ENCODE measurements at places on chromosomes 12 and 14.

DNA sequence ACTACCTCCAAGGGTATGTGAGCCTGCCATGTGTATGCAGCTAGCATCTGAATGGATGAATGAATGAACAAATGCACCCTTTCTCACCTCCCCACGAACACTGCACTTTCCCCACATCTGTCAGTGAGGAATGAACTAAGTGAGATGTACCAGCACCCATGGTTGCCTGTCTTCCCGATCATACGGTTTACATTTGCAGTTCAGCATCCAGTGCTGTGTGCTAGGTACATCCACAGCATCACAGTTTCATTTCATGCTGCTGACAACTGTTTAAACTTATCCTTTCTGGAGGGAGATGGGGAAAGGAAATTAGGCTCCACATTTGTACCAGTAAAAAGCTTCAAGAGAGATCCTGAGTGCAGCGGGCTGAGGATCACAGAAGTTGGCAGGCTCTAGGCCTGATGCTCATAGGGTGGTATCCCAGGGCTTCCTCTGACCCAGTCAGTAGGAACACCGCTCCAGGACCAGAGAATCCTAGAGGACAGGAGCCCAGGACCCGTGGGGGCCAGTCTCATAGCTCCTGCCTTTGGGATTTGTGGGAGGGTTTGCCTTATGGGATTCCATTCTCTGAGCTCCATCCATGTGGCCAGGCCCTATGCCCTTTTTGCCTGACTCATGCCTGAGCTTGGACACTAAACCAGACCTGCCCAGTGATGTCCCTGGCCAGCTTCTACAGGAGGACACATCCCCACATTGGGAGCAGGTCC, 294.5 kb downstream of the CACNA1C start:
- no peak for DNase-seq

DNA sequence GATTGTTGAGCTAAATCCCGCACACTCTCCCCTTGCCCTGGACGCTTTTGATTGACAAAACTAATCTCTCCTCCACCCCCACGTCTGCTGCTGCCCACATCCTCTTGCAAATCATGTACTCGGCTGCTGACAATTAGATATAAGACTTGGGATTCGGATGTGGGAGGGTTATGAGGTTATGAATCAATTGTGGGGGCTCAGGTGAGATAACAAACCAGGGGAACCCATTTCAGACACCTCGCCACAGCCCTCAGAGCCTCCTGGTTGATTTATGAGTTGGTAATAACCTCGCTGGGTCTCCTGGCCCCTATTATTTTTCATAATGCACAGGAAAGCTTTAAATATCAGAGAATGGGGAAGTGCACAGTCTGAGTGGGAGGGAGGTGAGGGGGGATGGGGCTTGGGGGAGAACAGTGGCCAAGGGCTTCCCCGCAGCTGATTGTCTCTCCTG, 449.9 kb downstream of the DPF3 start:
- peak; percentile 18 for DNase-seq

DNA sequence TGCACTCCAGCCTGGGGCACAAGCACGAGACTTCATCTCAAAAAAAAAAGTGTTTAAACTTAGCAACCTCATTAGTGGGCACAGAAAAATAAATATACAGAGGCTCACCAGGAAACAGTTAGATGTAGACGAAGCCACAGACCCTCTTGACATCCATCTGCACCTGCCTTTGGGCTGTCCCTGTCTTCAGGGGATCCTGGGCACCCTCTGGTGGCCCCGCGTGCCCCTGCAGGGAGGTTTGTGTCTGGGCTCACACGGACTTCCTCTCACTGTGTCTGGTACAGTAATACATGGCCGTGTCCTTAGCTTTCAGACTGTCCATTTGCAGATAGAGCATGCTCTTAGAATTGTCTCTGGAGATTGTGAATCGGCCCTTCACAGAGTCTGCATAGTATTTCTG, 916.5 kb downstream of the TMEM121 start:
- peak; percentile 25 for DNase-seq

- no peak for DNase-seq
Measured at GRCh38 chr14:106378191-106378590, 851.8 kb downstream of the TMEM121 start.

DNA sequence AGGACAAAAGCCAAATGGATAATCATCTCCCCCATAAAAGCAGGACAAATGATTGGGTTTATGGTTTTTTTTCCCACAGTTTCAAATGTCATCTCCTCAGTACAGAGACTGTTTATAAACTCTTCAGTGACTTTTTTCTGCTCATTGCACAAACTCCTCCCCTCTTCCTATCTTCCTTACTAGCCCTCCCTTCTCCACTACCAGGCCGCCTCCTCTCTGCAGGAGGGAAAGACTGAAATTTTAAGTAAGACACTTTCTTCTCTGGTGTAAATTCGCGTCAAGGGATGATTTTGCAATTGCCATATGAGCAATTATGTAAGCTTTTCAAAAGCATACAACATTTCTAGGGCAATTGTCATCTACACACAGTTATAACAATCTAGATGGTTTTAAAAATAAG, 37.0 kb downstream of the BTG1 start:
- no peak for DNase-seq

DNA sequence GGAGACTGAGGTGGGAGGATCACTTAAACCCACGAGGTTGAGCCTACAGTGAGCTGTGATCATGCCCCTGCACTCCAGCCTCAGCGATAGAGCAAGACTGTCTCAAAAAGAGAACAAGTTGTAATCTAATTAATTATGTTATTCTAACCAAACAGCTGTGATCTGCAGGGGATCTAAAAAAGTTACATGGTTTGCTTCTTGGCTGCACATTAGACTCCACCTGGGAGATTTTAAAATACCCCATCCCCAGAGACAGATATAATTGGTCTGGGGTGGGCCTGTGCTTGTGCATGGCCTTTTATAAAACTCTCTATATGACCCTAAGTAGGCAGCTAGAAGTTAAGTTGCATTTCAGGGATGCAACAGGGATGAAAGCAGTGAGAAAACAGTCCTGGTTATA, 76.7 kb downstream of the SCAF11 start:
- DNase-seq = no peak

DNA sequence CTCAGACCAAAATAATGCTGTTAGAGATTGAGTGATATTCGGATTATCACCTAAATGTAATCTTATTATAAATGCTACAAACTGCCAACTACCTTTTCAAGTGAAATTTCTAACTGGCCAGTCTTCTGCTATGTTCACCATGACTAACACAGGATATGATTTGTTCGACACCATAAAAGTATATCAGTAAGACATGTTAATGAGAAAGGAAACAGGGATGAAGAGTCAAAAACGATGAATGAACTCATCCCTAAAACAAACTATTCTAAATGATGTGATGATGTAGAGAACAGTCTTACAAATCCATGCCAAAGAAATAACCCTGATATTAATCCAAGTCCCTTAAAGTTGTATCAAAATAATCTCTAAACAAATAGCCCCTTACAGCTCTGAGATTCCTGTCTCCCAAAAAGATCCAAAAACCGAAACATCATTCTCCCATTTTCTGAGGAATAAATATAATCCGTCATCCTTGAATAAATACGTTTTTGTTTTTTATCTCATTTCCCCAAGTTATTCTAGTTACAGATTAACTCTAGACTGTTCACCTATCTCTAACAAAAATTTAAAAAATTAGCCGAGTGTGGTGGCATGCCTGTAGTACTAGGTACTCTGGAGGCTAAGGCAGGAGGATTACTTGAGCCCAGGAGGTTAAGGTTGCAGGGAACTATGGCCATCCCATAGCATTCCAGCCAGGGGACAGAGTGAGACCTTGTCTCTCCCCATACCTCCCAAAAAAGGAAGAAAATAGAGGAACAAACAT, 9.1 kb downstream of the SCAF11 start:
- DNase-seq = no peak

GRCh38 chr12:95004610-95005009, 1.1 kb upstream of the NDUFA12 start:
- no peak for DNase-seq

DNA sequence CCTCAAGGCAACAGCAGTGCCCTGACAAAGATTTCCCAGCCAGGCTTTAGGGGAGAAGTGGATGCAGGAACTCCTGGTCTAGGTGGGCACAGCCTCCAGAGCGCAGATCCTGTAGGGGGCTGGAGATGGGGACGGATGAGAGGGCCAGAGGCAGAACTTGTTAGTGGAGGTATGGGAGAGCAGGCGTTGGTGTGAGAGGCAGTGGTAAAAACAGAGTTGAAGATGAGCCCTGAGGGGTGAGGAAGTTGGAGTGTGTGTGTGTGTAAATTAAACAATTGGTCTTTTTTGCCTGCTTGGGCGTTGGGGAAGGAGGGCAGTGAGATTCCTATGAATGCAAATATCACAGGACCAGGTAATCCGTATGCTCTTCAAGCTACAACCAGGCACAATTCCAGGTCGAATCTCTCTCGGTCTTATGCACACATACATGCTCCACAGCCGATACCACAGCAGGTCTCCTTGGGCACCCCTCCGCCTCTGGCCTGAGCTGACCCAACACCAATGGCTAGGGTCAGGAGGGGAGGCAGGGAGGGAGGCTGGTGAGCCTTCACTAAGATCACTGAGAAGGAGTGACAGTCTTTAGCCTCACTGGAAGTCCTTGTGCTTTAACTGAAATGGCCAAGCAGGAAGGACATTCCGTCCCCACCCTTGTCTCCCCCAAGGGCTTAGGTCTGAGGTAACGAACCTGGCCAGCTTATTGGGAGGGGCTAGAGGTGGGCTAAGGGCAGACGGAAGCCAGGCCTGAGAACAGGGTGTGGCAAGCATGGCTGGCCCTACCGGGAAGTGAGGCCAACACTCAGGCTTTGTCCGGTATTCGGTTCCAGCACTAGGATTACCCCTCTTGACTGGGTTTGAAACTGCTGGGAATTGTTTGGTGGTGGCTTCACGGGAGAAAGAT, 1.5 kb upstream of the KRT7 start:
- DNase-seq = no peak

GRCh38 chr12:93526786-93527428, 45.6 kb upstream of the SOCS2 start:
- DNase-seq = no peak

DNA sequence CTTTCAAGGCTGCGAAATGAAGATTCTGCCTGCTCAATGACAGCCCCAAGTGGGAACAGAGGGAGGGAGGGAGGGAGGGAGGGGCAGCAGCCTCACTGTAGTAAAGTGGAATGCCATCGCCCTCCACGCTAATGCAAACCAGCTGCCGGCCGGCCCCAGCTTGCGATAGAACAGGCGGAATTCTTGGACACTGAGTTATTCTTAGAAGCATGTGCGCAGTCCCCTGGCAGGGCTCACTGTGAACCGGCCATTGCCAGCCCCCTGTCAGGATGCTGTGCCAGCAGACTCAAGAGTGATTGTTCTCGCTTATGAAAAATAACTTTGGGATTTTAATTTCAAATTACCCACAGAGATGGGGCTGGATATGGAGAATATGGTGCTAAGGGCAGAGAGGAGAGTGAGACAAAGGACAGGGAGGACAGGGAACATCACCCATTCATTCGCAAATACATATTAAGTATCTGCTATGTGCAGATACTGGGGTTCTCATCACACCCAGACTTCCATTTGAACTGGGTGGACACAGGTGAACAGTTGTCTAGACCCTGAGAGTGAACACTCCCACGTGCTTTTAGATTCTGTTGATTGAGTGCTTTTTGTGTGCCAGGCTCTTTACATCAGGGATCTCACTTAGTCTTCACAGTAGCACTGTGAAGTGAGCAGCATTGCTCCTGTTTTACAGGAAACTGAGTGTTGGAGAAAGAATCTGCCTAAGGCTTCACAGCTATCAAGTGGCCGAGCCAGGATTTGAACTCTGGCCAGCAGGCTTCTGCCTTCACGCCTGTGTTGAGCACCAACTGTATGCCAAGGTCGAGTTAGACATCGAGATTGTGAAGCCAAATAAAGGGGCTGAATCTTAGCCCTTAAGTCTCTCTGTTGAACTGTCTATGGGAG, 192.9 kb downstream of the C12orf75 start:
- DNase-seq = no peak

DNA sequence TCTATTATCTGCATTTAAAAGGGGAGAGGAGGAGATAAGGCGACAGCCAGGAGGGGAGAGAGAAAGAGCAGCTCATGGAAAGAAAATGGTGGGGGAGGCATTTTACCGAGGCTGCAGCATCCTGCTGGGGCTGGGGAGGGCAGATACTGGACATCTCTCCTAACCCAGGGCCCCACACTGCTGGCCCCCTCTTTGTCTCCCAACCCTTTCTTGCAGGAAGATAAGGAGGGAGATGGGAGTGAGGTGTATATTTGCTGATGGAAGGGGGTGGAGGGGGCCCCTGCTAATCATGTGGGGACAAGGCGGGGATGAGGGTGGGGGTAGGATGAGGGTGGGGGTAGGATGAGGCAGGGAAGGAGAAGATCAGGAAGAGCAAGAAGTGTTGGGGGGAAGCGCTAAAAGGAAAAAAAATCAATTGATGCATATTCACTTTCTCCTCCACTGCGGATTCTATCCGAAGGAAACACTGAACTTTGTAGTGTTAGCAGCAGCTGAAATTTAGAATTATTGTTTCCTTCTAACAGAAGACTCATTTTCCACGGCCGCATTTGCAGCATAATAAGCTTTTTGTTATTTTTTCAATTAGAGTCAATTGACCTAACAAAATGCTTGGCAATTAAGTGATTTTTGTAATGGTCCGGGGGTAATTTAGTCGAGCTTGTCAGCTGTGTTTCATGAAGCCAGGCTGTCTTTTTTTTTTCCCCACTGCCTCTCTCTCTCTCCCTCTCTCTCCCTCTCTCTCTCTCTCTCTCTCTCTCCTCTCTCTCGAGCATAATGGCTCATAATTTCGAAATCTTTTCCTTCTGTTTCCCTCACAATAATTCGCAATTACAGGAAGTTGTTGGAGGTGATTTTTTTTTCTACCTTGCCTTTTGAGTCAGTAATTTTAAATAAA, 1134.6 kb downstream of the BCL11B start:
- no peak for DNase-seq

DNA sequence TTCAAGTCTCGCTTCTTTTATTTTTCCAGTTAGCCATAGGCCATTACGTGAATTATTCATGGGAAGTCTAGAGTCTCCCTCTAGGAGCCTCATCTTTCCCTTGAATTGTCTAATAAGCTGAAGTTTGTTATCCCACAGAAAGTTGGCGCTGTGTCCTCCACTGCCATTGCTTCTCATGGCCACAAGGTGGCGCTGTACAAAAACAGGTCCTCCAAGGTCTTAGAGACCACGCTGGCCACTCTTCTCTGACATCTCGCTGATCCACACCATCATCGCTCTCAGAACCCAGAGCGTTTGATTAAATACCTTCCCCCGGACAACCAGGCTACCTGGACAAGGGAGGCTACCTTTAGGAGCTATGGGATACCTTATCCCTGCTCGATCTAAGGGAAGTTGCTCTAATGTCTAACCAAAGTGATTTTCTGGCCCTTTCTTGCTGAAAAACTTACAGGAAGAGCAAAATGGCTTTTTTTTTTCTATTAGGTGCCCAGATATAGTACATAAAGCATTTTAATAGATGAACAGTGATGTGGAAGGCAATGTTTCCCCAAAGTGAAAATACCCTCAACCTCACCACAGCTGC, 110.0 kb downstream of the CCDC60 start:
- DNase-seq = peak; percentile 13

- DNase-seq = no peak
Measured at GRCh38 chr14:104103061-104103445, 17.6 kb downstream of the ASPG start.

GRCh38 chr12:13196130-13196921, at the start of gene EMP1:
EMP1 (plus strand) TSS chr12:13196726; CDS start chr12:13211511, 14,785 bp downstream.
- DNase-seq = peak; percentile 74
